ENCODE measurements at places on chromosomes 2 and 18.

GRCh38 chr2:74833418-74834233 lies at the start of gene HK2:
TSS of gene HK2 (plus strand) at chr2:74834127. CDS start at chr2:74834581, 454 bp downstream.
- peak; percentile 75 for DNase-seq

DNA sequence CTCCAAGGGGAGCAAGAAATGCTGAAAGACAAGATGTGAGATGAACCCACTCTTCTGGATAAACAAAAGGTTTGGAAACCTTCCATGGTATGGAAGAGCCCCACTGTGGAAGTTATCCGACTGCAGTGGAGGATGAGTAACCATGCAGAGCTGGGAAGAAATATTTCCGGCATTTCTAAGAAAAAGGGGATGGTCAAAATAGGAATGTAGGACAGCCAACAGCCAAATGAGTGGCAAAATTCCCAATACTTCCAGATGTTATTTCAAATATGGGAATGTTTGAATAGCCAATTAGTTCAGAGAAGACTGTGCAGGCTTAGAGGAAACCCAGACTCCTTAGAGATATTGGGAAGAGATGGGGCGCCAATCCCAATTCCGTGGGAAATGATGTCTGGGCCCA lies 246.8 kb downstream of the RAD51AP2 start:
- no peak for DNase-seq

DNA sequence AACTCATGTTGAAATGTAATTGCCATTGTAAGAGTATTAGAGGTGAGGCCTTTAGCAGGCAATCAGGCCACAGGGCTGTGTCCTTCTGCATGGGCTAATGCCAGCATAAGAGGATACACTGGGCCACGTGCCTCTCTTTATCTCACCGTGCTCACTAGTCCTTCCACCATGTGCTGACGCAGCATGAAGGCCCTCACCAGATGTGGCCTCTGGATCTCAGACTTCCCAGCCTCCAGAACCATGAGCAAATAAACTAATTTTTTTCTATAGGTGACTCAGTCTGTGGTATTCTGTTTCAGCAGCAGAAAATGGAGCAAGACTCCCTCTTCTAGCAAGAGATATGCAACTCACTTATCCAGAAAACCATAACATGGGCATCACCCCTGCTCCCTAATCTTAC lies 149.7 kb upstream of the ZNF236 start:
- DNase-seq, result no peak

- no peak for DNase-seq
Measured at GRCh38 chr2:150274108-150274507, 213.4 kb downstream of the RND3 start.
